BJ (cell line): ENCODE measurements at places on chromosomes 3 and 15.

DNA sequence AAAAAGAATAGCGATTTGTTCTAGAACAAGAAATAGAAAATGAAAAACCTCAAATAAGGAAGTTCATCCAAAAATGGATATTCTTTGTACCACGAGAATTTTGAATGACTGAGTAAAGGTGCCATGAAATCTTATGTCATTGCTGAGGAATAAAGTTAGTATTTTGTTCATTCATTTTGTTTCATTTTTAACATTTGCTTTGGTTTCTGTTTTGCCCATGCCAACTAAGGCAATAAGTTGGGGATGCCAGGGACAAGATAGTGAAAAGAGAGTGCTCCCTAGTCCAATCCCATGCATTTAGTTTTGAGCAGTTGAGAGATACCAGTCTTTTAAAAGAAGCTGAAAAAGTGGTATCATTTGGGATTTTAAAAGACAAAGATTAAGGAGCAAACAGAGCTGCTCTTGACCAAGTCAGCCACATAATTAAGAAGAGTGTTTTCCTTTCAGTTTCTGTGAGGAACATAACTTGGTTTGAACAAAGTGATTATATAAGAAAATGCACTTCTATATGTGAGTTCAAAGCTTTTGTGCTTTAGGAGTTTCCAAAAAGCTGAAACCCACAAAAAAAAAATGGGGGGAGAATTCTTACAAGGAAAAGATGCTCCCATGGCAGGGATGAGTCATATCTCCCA, 201.4 kb downstream of the PLOD2 start:
- no peak for DNase-seq

- no peak for DNase-seq
Measured at GRCh38 chr3:135034291-135034768, 239.3 kb downstream of the EPHB1 start.

GRCh38 chr3:178480795-178481194, 55.4 kb upstream of the KCNMB2 start:
- no peak for DNase-seq

GRCh38 chr3:42892169-42892568, 13.8 kb upstream of the ZNF662 start:
- no peak for DNase-seq

DNA sequence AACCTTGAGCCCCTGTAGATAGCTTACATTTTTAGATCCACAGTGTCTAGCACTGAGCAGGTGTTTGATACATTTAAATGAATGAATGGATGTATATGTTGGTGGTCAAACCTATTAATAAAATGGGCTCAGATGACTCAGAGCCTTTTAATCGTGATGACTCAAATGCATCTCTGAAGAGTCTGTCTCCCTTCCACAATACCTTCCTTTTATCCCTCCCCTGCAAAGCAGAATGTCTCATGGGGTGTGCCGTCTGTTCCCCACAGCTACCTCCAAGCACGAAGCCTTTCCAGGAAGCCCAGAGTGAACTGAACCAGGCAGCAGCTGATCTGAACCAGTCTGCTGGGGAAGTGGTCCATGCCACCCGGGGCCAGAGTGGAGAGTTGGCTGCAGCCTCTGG, 303.5 kb upstream of the TPM1 start:
- DNase-seq: peak; percentile 37

- no peak for DNase-seq
Measured at GRCh38 chr15:58111718-58112104, 26.5 kb upstream of the AQP9 start.

GRCh38 chr15:40242601-40243000, 3.7 kb downstream of the PAK6 start:
- no peak for DNase-seq

- peak; percentile 19 for DNase-seq
Measured at GRCh38 chr15:100667405-100668347, 65.3 kb downstream of the ASB7 start.

- DNase-seq: no peak
Measured at GRCh38 chr3:111542611-111543300, 759 bp downstream of the CD96 start.

- DNase-seq: no peak
Measured at GRCh38 chr15:68677996-68678395, 99.2 kb downstream of the CORO2B start.

DNA sequence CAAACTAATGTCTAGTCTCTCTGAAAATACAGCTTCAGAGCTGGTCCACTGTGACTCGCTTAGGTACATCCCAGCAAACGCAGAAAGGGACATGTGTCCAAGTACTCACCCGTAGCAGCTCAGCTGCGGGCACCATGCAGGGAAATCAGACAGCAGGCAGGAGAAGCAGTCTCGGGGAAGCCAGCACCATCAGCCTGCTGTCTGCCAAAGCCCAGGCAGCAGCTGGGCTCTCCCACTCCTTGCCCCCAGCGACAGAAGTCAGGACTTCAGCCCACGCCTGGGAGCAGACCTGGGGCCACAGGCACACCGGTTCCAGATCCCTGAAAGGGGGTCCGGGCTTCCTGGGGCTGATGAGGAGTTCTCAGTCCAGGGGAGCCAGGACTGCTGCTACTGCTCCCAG, 34.9 kb downstream of the SEMA5B start:
- DNase-seq: no peak

DNA sequence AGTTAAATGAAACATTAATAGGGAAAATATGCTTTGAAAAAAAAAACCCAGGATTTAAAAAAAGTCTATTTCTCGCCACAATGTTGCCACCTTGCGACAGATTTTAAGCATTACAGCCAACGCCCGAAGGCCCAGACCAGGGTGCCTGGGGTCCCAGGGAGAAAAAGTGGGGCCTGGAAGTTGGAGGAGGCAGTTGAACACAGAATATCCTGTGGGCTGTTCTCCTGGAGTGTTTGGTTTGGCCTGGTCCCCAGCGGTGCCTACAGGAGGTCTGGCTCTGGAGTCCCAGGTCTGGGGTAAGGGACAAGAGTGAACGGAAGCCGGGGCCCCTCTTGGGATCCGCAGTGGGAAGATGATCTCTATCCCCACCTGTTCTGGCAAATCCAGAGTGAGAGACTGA, 3.4 kb downstream of the RNU6-1 start:
- DNase-seq: no peak

GRCh38 chr15:36347272-36347858, 232.1 kb upstream of the CDIN1 start:
- no peak for DNase-seq

DNA sequence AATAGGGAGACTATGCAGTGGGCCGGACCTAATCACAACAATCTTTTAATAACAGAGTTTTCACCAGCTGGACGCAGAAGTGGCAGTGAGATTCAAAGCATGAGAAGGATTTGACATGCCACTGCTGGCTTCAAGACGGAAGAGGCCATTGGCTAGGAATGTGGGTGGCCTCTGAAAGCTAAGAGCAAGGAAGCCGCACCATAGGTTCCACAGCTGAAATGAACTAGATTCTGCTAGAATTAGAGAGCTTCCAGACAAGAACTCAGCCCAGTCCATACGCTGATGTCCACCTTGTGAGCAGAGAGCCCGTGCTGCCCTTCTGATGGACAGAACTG, 6.9 kb upstream of the NCBP2 start:
- DNase-seq: no peak

DNA sequence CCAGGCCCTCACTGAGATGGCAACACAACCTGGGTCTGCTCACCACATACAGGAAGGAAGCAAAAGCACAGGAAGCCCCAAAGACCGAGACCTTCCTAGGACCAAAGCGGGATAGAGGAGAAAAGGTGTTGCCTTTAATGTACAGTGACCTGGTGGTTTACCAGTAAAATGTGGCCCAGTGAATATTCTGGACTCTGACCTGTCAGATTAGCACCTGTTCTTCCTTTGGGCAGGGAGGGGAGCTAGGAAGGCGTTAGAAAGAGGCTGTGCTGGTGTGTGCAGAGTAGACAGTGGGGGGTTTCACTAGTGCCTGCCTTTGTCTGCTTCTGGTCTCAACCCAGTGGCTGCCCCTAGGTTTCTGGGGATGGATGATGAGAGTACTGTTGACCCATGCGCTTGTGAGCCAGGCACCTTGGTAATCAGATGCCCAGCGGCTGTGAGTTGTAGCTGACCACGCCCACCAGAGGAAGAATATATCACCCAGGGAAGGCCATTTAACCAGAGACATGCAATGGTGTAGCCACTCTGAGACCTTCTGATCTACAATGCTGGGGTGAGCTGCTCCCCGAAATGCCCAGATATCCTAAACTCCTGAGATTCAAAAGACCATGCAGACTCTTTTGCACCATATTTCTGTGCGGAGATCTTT, 90.1 kb upstream of the NEO1 start:
- DNase-seq: no peak

- DNase-seq: no peak
Measured at GRCh38 chr3:32313723-32314473, 75.4 kb downstream of the CMTM8 start.

DNA sequence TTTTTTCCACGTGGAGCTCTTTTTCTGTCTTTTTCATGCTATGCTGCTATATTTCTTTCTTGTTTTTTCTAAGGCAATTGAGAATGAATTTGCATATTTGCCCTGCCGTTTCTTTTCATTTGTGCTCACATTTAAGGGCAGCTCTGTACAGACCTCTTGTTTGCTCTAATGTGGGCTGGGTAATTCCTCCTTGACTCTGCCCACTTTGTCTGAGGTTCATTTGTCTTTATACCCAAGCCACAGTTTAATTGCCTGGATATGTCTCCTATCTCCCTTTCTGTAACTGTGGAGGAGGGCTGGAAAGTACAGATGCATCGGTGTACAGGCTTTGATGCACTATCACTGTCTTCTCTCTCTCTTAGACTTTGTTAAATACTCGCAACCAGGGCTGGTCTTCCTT, 195.9 kb downstream of the EPHB1 start:
- no peak for DNase-seq

- DNase-seq: no peak
Measured at GRCh38 chr3:101377796-101378195, 57.4 kb upstream of the IMPG2 start.

- DNase-seq: peak; percentile 52
Measured at GRCh38 chr15:57551715-57552677, 39.7 kb upstream of the MYZAP start.

DNA sequence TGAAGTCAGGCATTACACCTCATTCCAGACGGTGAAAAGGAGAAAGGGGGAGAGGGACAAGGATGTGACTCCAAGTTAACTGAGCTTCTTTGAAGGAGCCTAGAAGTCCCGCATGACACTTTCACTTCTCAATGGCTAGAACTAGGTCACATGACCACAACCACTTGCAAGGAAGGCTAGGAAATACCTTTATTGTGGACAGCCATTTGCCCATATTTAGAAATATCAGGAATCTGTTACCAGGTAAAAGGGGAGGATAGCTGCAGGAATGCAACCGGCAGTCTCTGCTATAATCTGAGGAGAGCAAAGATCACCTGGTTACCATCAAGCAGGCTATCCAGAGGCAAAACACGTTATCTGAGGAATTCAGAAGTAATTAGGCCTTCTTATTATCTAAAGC, 28.9 kb upstream of the PXYLP1 start:
- DNase-seq: no peak

GRCh38 chr3:58776231-58776630, 109.7 kb upstream of the FAM3D start:
- no peak for DNase-seq

GRCh38 chr3:59531066-59531745, 481.4 kb upstream of the CFAP20DC start:
- no peak for DNase-seq

DNA sequence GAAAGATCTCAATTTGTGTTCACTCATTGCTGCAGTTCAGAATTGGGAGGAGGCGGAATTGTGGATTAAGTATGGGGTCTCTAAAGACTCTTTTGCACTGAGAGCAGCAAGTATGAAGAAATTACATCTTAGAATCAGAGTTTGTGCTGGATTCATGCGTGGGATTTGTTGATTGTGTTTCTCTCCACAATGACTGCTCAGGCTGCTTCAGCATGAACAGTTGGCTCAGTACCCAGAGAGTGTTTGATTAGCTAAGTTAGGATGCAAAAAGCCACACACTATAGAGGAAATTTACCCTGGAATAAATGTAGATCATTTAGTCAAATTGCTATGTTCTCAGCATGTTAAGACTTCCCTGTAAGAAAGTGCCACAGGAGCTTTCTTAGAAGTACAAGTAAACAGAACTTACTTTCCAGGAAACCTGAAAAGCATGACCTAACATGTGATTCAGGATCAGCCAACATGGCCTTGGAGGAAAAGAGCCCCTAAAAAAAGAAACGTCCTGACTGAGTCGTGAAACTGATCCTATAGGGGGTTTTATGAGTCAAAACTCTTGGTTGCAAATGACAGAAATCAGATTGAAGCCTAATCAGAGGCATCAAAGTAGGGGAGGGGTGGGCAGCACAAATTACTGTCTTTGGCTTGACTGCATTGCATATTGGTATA, 32.6 kb downstream of the HHLA2 start:
- DNase-seq: no peak

DNA sequence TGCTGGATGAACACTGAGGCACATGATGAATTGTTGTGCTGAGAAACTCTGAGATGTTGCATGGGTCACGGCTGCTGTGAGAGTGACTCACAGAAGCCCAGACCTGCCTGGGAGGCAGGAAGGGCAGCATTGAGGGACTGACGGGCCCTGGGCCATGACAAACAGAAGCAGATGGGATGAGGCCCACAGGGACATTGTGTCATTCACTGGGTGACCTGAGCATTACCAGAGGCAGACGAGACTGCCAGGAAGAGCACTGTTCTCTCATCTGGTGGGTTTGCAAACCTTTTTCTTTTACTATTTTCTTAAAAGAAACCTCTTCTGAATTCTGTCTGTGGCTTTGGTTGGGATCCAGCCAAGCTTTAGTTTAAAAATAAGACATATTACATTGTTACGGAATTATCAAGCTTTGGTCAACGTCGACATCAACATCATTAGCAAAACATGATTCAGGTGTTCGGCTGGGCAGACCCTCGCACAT, 67.8 kb downstream of the BDH1 start:
- peak; percentile 90 for DNase-seq

GRCh38 chr3:171790574-171790897, 19.7 kb downstream of the PLD1 start:
- DNase-seq: no peak
